SIG-M5 (cell line): ENCODE measurements at places on chromosomes 11 and 22.

DNA sequence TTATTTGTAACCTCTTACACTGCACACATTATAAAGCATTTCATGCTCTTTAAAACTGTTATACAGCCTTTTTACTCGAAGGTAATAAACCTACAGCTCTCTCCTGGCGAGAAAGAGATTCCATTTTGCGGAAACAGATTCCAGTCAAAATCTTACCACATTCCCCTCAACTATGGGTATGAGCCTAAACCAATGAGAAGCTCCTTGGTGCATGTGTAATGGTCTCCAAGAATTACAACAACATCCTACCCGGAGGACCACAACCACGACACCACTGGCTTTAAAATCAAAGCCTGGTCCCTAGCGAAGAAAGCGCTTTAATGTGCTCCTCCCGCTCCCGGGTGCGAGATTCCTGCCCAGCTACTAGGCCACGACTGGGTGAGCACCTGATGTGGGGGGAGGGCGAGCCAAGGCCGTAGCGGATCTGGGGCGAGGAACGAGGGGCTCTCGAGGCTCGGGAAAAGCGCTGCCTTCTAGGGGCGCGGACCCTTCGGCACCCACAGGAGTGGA lies 821 bp downstream of the CELF1 start:
- no peak for DNase-seq

- no peak for DNase-seq
Observed at GRCh38 chr11:65615950-65616574, 486 bp downstream of the PCNX3 start.

DNA sequence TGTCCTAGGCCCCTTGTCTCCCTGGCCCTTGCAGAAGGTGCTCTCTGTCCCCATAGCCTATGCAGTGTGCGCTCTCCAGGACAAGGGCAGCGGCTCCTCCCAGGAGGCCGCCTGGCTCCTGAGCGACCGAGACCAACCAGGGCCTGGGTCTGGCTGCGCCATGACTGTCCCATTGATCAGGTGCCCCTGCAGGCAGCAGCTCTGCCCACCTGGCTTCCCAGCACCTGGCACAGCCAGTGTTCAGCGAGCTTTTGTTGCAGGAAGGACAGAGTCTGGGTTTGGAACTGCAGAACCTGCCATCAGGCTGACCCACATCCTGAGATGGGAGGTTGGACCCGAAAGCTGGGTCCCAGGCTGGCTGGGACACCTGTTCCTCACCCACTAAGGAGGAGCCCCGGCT lies 1001.1 kb downstream of the BRD1 start:
- DNase-seq, result no peak

DNA sequence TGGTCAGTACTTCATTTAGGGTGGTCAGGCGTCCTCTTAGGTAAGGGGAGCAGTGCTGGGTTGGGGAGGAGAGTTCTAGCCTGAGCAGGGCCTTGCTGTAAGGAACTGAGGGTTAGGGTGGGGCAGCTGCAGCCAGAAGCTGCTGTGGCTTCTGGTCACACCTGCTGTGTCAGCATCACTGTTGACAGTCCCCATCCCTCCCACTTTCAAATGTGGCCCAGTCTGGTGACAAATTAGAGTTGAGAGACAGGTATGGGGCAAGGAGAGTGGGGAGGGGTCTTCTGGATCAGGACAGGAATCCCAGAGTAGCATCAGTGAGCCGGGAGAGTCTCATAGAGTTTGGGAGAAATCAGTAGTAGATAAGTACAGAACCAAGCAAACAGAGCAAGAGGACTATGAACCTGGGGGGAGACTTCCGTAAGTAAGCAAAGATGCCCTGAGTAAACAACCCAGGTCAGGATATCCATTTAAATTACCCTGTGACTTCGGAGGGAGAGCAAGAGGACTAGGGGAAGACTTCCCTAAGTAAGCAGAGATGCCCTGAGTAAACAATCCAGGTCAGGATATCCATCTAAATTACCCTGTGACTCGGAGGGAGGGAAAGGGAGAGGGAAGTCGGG lies 53.7 kb downstream of the PPP6R2 start:
- DNase-seq, result no peak

DNA sequence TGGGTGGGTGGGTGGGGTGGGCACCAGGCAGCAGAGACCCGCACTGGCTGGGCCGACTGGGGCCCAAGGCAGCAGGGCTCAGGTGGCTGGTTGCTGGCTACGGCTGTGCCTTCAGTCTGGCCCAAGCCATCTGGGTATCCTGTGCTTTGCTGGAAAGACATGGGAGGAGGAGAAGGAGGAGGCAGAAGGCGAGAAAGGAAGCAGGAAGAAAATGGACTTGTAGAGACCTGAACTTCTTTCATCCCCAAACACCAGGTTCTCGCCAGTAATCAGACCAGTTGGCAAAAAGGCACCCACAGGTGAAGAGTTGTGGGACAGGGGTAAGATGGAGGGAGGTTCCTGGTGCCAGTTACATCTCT lies 78.8 kb downstream of the IGLL1 start:
- no peak for DNase-seq

DNA sequence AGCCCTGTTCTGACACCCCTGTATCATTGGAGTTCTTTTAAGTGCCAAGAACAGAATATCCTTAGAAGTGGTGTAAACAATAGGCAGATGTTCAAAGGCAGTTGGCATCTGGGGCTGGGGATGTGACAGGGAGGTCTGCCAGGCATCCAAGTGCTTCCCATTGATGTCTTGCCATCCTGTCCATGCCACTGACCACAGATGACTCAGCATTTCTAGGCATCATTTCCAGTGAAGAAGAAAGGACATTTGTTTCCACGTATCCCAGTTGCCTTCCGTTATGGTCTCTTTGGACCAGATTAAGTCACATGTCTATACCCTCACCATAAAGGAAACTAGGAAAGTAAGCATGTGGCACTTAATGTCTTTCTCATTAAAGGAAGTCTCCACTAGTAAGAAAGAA lies 76.7 kb upstream of the BARX2 start:
- DNase-seq, result no peak

- no peak for DNase-seq
Observed at GRCh38 chr11:29317694-29318093, 699.1 kb downstream of the KCNA4 start.

- DNase-seq, result peak; percentile 98
Observed at GRCh38 chr11:128695539-128696221, 1.8 kb downstream of the FLI1 start.

DNA sequence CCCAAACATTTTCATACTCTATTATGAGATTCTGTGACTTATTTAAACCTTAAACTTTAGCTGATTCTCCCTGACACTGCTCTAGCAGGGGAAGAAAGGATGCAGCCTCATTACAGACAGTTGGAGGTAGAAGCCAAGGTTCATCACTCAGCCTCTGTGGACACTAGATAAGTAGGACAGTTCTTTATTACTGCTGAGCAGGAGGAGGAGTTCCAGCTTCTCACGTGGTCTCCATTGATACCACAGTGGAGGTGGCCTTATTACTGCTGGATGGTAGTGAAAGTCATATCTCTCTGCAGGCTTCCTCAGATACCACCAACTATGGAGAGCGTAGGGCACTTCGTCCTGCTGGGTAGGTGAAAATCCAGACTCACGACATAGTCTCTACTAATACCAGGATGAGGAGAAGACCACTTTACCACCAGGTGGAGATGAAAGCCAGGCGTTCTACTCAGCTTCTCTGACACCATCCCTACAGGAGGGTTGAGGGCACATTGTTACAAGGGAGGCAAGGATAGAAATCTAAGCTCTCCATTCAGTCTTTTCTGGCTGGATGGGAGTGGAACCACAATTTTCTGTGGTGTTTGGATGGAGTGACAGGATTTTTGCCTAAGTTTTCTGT lies 13.1 kb upstream of the ANGPTL5 start:
- no peak for DNase-seq

DNA sequence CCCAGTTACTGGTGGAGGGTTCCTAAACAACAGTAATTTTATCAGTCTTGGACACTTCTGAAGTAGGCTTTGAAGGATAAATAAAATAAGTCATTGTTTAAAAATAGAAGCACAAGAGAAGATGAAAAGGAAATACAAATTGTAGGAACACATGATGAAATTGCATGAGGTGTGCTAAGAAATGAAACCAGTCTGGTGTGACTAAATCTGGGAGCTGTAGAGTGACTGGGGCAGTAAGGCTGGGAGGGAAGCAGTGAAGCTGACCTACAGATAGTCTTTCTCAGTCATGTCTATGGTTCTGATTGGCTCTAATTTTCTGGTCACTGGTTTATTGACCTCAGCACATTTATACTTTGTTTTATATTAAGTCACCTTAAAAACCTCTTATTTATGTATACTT lies 139.1 kb downstream of the SLC17A6 start:
- no peak for DNase-seq

DNA sequence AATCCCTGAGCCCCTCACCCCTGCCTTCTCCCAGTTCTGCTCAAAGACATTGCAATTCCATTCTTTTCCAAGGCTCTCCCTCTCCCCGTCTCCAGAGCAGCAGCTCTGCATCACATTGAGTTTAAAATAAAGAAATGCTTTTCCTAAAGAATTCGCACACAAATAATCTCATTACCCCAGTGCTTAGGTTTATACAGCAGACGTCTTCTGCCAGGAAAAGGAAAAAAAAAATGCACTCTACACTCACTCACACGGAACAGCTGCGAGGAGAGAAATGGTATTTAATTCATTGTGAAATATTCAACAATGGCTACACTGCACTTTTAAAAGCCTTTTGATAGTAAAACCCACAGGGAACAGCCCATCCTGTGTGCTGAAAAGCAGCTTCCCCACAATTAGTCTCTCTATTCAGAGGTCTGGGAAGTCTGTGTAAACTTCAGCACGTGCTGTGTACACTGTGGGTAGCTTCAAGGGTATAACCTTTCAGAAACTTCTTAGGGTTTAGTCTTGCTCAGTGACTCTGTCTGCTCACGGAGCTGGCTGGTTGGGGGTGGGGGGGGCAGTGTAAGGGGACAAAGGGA lies 42.8 kb downstream of the ETS1 start:
- DNase-seq, result no peak

- DNase-seq, result no peak
Observed at GRCh38 chr22:37797874-37798500, 9.7 kb upstream of the GCAT start.

GRCh38 chr22:20591295-20591645 lies 83.9 kb downstream of the MED15 start:
- DNase-seq, result no peak

- no peak for DNase-seq
Observed at GRCh38 chr22:44405661-44406060, 92.4 kb downstream of the RTL6 start.

GRCh38 chr11:62217191-62217748 lies 8.8 kb downstream of the SCGB2A1 start:
- DNase-seq, result no peak

DNA sequence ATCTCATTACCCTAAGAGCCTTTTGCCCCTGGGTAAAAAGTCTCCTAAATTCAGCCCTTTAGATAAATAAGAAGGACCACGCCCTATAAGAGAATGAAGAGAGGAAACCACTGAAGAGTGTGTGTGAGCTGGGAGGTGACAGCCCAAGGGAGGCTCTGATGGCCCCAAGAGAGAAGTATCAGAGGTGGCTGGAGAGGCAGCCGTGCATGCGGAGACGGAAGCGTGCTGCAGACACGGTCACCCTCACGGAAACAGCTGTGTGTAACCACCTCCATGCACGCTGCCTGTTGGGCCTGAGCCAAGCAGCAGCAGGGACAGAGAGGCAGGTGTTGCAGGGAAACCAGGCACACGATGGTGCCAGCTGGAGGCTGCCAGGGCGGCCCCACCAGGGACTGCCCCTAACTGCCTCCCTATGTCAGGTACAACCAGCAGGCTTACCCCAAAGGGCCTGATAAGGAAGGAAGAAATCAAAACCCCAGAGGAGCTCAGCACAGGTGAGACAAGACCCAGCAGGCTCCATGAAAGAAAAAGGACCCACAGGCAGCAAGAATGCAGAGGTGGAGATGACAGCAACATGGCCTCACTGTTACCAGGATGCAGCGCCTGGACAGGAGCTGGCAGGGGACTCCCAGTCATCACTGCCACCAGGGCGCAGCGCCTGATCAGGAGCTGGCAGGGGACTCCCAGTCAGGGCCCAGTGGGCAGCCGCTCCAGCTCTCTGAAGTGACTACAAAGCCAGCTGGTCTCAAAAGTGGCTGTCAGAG lies 7.8 kb downstream of the LARGE2 start:
- DNase-seq, result no peak

- DNase-seq, result no peak
Observed at GRCh38 chr11:64034411-64034811, 1.3 kb upstream of the FLRT1 start.

- no peak for DNase-seq
Observed at GRCh38 chr11:7515447-7515886, 1.7 kb downstream of the PPFIBP2 start.

DNA sequence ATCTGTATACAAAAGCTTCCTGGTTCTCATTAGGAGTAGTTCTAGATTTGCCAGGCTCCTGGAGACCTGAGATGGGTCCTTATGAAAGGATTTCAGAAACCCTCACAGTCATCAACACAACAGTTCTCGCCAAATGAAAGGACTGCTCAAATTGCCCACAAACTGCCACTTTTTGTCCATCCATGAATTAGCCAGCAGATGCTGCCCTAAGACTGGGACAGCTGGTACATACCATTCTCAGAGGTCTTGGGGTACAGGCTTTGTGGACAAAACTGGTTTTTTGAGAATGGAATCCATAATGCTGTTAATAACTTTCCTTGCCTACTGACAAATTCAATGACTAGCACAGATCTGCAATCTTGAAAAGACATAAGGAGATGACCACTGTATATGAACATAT lies 23.4 kb upstream of the BDNF start:
- DNase-seq, result no peak

- DNase-seq, result no peak
Observed at GRCh38 chr11:86630229-86630981, 42.0 kb downstream of the ME3 start.

GRCh38 chr22:25548866-25549464 lies 15.5 kb upstream of the GRK3 start:
- DNase-seq, result no peak

DNA sequence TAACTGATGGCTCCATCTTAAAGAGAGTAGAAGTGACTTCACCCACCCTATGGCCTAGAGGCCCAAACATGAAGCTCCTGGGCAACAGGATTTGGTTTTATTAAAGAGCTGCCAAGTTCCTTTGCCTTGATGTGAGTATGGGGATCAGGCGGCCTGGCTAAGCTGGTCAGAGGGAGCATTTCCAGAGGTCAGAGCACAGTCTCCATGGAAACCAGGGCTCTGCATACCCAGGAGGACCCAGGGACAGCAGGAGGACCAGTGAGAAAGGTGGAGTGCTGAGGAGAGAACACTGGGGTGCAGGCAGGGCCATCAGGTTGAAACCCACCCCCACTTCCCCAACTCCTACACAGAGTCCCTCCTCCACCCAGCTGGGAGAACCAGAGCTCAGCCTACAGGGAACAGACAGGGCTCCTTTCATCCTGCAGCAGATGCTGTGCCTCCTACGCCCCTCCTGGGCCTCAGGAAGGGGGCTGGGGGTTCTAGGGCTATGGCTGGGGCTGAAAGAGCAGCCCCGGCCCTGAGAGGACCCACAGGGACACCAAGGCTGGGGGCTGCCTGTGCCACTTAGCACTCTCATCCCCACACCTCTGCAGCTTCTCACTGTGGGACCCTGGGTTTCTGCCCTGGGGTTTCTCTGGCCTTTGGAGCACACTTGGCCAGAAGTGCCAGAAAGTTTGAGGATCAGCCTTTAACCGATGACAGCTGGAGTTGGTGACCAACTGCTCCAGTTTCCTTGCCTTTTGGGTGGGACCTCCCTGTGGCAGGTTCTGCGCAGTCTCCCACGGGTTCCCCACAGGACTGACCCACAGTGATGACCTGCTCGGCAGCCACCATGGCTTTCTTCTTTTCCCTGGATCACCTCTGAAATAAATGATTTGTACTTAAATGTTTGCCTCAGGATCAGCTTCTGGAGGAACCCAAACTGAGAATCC lies 13.8 kb upstream of the P2RY6 start:
- no peak for DNase-seq
